ENCODE measurements at places on chromosomes 12 and 14.

- DNase-seq: no peak
These were observed 265.5 kb upstream of the GRIP1 start for GRCh38 chr12:66944365-66944764.

- DNase-seq: no peak
These were observed 39.6 kb upstream of the CCDC198 start for GRCh38 chr14:57533214-57533613.

- no peak for DNase-seq
These were observed 45.8 kb downstream of the GNS start for GRCh38 chr12:64713376-64713775.

DNA sequence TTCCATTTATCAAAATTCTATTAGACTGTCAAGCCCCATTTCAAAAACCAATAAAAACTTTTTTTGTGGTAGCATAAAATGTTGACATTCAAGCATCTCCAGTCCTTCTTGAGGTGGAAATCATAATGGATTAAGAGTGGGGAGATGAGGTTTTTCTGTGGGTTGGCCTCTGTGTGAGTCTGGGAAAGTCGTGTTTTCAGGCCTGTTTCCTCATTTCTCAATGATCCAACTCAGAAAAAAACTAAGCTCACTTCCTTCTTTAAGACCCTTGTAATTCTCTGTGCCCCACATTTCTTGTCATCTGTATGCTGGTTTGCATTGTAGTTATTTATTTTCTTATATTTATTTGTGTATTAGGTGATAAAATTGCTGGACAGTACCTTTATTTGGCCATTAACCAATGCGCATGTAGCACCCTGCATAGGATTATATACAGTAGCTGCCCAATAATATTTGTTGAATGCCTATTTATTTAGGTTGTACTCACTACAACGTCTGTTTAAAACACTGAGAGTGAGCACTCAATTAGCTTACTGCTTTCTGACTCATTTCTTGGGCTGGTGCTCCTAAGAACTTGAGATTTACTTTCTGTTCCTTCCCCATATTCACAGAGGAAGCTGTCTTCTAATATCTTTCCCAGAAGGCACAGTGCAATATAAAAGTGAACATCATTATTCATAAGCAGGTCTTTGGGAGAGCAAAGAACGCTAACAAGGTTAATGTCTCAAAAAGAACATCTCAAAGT lies 121.9 kb downstream of the DNAI7 start:
- no peak for DNase-seq

- no peak for DNase-seq
These were observed 92.7 kb downstream of the ITPK1 start for GRCh38 chr14:93023039-93023438.

- DNase-seq: no peak
These were observed 706 bp downstream of the ANHX start for GRCh38 chr12:133234971-133235370.

DNA sequence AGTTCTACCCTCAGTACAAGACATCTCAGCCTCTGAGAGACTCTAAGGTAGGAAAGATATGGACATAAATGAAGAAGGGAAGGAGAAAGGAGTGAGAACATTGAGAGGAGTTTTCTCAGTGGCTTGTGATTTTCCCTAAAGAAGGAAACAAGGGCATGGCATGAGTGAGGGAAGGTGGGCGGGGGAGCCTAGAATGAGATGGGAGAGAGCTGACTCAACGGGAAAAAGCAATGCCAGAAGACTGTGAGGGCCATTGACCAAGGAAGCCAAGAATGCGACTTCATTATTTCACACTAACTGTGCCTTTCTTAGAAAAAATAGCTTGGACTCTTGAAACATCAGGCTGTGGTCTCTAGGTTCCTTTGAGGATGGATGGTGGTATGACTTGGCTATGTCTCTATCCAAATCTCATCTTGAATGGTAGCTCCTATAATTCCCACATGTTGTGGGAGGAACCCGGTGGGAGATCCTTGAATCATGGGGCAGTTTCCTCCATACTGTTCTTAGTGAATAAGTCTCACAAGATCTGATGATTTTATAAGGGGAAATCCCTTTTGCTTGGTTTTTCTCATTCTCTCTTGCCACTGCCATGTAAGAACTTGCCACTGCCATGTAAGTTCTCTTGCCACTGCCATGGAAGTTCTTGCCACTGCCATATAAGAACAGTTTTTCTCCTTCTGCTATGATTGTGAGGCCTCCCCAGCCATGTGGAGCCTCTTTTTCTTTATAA lies 279.6 kb downstream of the NUAK1 start:
- DNase-seq: no peak

DNA sequence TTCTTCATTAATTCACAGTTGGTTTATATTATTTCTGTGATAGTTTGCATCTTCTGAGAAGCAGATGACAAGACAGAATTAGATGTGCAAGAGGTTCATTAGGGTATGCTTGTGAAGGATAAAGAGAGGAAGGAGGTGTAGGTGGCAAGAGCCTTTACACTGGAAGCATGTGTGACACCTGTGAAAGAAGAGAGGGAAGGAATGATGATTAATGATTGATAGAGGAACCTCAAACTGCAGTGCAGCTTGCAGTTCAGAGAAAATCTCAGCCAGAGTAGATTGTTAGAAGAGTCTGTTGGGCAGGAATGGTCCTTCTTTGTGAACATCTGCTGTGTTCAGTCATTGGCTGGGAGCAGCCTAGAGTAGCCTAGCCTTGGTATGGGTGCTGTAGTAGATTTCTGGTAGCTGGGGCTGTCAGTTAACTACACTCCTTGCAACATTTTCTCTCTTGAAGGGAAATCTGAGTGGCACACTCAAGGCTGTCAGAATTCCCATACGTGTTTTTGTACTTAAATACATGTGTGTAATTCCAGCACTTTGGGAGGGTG lies 9.0 kb downstream of the RCOR1 start:
- no peak for DNase-seq

DNA sequence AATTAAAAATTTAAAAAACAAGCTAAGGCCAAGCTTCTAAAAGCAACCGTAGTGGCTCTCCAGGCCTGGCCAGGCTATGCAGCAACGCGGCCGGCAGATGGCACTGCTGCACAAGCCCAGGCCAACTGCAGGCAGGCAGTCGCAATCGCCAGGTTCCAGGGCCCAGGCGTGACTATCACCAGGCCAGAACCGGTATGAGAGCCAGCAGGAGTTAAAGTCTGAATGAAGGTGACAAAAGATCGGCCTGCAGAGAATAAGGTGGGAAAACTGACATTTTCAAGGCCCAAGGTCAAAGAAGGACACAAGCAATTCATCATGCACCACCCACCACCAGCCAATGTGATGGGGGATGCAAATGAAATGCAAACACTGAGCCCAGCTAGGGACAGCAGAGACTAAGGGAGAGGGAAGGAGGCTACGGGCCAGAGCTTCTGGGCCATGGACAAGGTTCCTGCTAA lies 43.6 kb upstream of the ANO2 start:
- DNase-seq: peak; percentile 62

- DNase-seq: no peak
These were observed 388.9 kb downstream of the SOX5 start for GRCh38 chr12:23560611-23561010.
